ENCODE measurements at places on chromosomes 16 and 17.
A peak's percentile ranks its signal among the peaks of the same experiment; 100 is the strongest.

DNA sequence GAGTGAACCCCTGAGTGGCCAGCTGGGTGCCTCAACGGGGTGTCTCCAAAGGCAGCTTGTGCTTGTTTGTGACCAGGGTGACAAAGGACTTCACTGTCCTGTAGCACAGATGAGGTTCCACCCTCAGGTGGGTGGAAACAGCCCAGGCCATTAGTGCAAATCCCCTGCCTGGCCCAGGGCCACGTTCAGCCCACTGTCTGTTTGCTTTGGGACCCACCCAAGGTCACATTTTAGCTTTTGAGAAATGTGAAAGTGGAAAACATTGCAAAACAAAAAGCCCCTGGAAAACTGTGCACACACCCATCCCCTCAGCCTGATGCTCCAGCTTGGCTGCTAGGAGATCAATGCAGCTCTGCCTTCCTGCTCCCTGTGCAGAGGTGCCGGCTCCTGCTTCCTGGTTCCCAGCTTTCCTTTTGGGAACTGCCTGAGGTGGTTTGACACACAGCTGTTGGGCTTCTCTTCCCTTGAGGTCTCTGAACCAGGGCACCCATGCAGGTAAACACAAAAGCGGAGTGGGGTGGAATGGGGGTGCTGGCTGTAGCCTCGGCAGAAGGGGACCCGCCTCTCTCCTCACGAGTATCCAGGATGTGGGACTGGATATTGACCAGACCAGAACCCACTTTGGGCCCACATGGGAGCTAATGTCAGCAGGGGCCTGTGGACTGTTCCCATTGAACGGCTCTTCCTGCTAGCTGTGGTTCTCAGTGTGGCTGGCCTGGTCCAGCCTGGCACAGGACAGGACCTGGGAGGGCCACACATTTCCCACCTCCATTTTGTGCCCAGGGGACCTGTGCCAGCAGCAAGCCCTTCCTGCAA, 7.9 kb upstream of the SPHK1 start:
- DNase-seq = no peak

- no peak for DNase-seq
Measured at GRCh38 chr17:5135726-5136579, 20.1 kb downstream of the USP6 start.

DNA sequence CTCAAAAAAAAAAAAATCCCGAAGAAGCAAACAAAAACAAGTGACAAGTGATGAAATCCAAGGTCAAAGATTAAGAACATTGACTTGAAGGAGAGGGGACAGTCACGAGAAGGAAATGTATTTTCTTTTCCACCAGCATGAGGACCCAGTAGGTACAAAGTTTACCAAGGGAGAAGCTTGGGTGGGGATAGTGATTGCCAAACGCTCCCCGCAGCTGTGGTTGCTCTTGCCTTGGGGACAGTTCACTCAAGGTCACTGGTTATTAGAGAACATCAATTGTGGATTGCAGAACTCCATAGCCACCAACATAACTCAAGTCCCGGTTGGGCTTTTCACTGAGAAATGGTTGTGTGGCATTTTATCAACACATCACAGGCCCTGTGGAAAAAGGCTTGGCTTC, 27.0 kb downstream of the RSL1D1 start:
- DNase-seq = peak; percentile 63

GRCh38 chr17:71184716-71185115, 936.1 kb upstream of the SOX9 start:
- DNase-seq = peak; percentile 13

- no peak for DNase-seq
Measured at GRCh38 chr16:14131774-14132695, 60.9 kb downstream of the MRTFB start.

DNA sequence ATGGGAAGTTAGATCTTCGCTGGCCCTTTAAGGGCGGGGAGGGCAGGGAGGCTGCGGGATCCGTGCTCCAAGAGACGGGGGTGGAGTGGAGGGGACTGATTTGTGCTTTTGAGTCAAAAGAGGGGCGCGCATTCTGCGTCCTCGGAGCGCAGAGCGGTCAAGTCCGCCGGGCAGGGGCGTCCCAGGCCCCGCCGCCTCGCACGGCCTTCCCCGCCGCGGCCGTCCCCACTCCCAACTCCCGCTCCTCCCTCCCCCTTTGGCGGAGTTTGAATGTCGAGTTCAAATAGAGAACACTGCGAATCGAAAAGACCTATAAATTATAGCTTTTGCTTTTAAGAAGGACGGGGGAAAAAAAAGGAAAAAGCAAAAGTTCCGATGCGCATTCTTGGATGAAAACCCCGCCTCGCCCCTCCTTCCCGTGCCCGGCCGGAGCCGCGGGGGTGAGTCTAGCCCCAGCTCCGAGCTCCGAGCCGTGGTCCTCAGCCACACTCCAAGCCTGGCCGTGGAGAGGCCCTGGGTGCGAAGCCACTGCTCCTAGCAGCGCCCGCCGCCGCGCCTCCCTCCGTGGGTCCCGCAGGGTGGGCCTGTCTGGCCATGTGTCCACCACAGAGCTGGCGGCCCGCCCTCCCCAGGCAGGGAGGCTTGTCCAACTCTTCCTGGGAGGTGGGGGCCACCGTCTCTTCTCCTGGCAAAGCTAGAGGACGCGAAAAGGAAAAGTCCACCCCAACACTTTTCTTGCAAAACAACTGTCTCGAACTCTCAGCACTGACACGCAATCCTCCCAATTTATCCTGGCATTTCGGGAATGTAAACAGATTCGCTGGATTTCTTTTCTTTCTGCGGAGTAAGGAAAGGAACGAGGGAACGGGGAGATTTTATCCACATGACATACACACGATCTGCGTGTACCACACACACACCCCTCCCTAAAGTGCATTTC, 3.6 kb downstream of the CBX8 start:
- peak; percentile 94 for DNase-seq

DNA sequence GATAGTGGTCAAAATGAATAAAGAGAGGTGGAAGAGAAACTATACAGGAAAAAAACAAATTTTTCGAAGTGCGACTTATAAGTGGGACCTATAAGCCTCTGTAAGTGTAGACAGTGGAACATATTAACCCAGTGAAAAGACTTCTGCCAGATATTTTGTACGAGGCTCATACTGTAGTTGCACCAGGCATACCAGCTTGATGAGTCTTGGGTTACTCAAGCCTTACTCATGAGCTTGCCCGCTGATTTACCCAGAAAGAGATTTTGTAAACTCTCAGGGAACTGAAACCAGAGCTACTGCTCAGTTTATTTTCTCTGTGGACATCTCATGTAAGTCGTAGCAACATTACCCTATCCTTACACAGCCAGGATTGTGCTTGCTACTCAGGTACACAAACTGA, 708.0 kb upstream of the SOX9 start:
- DNase-seq = peak; percentile 97

DNA sequence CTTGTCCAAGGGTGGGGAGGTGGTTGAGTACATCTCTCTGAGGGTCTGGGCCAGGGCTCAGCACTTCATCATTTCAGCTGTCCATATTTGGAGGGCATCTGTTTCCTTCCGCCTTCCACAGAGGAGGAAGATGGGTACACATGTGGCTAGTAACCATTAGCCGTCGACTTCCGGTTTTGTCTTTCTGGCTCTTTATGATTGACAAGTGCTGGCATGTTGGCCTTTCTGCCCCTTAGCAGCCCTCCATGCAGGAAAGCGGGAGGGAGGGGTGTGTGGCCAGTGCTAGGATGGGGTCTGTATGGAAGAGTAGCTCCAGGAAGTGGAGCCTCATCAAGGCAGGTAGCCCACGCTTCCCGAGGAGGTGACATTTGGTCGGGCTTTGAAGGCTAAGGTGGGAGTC, 69.6 kb downstream of the RAI1 start:
- no peak for DNase-seq

GRCh38 chr16:90023078-90023447, 3.8 kb upstream of the DBNDD1 start:
- DNase-seq = no peak

DNA sequence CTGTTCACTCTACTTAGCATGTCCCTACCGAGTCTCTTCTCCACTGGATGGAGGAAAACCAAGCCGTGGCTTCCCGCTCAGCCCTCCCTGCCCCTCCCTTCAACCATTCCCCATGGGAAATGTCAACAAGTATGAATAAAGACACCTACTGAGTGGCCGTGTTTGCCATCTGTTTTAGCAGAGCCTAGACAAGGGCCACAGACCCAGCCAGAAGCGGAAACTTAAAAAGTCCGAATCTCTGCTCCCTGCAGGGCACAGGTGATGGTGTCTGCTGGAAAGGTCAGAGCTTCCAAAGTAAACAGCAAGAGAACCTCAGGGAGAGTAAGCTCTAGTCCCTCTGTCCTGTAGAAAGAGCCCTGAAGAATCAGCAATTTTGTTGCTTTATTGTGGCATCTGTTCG, 2.8 kb upstream of the LPCAT2 start:
- no peak for DNase-seq

DNA sequence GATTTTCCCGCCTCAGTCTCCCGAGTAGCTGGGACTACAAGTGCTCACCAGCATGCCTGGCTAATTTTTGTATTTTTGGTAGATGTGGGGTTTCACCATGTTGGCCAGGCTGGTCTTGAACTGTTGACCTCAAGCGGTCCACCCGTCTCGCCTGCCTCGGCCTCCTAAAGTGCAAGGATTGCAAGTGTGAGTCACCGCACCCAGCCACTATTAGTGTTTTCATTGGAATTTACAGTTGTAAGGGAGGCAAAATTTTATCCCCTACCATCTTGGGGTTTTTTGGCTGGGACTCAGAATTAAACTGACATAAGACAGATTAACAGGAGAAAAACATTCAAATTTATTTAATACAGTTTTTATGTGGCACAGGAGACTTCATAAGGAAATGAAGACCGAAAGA, 12.3 kb upstream of the MYCBPAP start:
- DNase-seq = peak; percentile 80

- no peak for DNase-seq
Measured at GRCh38 chr17:31645351-31645750, 213.7 kb downstream of the COPRS start.

- peak; percentile 28 for DNase-seq
Measured at GRCh38 chr17:13947499-13947898, 121.8 kb upstream of the COX10 start.

- no peak for DNase-seq
Measured at GRCh38 chr16:60204181-60204580, 1470.1 kb upstream of the GOT2 start.

DNA sequence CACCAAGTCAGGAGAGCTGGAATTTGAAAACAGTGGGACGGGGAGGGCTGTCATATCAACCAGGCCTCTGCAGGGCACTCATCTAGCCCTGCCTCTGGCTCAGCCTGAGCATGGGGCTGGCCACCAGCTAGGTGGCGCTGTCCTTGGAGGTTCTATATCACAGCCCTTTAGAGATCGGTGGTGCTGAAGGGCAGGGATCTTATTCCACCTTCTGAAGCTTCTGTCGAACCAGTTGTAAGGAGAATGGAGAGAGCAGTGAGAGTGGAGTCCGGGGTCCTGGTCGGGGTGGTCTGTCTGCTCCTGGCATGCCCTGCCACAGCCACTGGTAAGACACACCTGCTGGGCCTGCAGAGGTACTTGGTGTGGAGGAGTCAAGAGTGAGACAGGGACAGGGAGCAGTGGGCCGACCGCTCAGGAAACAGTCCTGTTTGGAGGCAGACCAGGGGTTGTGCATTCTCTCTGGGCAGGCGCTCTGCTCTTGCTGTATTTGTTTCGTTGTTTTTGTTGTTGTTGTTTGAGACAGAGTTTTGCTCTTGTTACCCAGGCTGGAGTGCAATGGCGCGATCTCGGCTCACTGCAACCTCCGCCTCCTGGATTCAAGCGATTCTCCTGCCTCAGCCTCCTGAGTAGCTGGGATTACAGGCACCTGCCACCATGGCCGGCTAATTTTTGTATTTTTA, at the start of gene CES3:
Gene CES3, plus strand, starts transcription at position 202 of the 680 bp plus-strand sequence. Its CDS starts 42 bp downstream, at position 244.
- peak; percentile 69 for DNase-seq

DNA sequence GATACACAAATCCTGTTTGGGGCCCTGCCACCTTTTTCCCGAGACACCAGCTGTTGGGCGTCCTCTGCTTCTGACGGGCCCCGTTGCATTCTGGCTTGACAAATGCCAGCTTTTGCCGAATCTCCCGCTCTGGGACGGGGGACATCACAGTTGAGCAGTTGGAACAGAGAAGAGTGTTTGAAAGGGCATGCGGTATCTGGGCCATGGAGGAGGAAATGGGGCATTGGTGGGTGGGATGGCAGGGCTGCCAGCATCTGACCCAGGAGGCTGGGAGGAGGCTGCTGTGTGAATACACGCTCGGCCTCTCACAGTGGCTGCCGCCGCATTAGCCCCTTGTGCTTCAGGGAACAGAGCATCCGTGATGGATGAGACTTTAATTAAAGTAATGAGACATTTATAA, 184.3 kb upstream of the TNRC6C start:
- no peak for DNase-seq

DNA sequence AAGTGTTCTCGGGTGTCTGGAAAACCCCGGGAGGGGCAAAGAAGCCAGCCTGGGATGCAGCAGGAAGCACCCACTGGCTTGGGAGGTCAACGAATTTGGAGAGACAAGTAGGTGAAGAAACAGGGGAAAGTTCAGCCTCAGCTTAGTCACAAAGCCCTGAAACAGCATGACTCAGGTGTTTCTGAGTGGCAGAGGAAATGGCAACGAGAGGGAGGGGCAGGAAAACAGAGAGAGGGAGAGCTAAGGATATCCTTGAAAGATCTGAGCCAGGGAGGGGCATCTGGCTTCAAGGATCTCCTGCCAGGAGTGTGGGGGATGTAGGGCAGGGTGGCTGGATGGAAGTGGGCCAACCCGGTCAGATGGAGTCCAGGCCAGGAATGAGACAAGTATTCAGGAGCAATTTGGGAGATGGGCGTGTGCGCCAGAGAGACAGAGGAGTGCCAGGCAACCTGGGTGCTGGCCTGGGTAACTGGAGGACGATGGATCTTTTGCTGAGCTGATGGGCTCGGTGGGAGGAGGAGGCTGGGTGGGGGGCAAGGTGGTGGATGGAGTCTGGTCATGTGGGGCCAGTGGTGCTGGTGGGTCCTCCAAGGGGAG, 27.2 kb downstream of the ABCC3 start:
- peak; percentile 93 for DNase-seq

GRCh38 chr16:58177353-58177710, 20.6 kb downstream of the CSNK2A2 start:
- DNase-seq = no peak

- no peak for DNase-seq
Measured at GRCh38 chr17:31854672-31855071, 4.4 kb downstream of the COPRS start.

DNA sequence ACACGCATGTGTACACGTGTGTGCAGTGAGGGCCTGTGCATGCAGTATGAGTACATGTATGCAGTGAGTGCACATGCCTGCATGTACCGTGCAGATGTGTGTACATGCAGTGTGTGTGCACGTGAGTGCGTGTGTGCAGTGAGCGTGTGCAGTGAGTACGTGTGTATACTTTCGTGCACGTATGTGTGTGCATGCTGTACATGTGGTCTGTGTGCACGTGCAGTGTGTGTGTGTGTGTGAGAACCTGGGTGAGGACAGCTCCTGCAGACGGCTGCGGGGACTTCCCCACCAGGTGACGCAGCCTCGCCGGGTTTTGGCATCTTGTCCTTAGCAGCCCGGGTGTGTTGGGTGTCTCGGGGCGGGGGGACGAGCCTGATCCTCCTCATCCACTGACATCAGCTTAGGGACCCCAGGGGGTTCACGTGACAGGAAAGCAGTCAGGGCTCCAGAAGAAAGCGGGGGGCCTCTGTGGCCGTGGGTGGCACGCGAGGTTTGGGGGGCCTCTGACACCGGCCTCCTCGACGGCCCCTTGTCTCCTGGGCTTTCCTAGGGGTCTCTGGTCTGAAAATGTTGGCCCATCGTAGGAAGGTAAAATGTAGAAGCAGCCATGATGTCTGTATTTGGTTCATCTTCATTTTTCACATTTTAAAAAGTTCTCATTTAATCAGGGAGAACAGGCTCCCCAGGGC, 119.6 kb upstream of the ZNF750 start:
- no peak for DNase-seq

GRCh38 chr17:7029659-7030058, 6.2 kb upstream of the SLC16A13 start:
- DNase-seq = no peak
